ENCODE measurements at places on chromosomes 11 and 22. TPM values are rescaled to one million over a fixed set of nuclear protein-coding genes. Genes with fewer than 3 reads are reported as not detected.

GRCh38 chr22:45657701-45658100 lies 13.9 kb upstream of the ATXN10 start:
- no peak for DNase-seq

DNA sequence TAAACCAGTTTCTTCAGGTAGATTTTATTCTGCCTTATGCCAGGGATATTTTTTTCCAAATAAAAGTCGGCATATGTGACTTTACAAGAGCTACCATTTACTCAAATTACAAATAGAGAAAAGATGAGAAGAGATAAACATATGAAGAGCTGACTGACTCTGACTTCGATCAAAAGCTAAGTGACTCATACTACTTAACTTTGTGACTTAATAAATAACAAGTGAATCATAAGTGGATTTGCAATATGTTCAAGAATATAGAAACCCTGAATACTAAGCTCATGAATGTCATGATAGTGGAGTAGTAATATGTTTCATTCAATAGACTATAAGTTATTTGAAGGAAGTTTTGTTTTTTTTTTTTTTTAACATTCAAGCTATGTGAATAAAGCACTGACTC lies 130.5 kb upstream of the ANO3 start:
- DNase-seq: no peak

GRCh38 chr22:36334081-36334820 lies 53.5 kb downstream of the MYH9 start:
- peak; percentile 47 for DNase-seq

DNA sequence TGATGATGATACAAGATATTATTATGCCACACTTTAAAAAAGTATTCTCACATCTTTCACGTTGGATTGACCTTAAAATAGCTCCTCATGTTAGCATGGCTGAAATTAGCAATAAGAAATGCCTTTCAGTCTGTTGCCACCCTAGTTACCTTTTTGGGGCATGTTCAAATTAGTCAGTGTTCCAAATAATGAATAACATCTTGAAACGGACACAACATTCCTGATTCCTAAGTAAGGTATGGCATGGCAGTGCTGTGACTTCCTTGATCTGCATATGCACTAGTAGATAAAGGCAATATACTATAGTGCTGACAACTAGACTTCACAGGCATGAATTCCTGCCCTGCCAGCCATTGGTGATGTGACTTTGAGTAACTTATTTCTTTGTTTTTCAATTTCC lies 914.5 kb downstream of the METTL15 start:
- no peak for DNase-seq

DNA sequence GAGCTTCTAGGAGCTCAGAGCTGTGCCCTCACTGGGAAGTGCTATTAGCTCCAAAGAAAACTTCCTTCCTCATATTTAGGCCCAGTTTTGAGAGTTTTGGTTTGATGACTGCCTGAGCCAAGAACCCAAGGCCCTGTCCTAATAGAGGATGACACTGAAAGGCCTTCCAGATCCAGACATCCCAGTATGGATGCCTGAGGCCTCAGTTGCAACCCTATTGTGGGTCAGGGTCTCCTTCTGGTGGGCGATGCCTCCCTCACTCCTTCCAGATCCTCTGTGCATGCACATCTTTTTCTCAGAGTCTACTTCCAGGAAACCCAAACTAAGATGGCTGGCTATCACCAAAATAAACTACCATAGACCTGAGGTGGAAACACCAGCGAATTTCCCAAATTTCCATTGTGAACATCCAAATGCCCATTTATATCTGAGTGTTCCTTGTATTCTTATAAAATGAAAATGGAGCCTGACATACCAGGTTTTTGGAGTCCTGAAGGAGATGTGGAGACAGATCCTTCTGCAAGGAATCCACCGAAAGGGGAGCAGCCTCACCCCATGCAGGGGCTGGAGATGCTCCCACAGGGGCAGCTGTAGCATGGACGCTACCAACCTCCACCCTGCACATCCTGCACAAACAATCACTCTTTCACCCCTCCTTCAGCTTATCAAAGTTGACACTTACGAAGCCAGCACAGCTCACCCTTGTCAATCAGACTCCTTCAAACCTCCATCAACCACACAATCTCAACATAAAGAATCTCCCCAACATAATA lies 61.1 kb downstream of the GGTLC2 start:
- DNase-seq: no peak

DNA sequence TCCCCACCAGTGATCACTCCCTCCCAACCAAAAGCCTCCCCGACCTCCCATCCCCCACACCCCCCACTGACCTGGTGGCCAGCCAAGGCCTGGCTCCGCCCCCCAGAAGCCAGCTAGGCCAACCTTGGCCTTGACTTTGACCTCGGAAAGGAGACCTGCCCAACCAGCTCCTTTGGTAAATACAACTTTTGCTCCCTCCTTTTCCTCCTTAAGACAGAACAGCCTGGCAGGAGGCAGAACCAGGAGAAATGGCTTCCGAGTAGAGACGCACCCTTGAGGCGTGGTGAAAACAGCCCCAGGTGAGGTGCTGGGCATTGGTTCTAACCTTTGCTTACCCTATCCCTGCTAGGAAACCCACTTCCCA lies 27.0 kb downstream of the PLEKHA7 start:
- no peak for DNase-seq

DNA sequence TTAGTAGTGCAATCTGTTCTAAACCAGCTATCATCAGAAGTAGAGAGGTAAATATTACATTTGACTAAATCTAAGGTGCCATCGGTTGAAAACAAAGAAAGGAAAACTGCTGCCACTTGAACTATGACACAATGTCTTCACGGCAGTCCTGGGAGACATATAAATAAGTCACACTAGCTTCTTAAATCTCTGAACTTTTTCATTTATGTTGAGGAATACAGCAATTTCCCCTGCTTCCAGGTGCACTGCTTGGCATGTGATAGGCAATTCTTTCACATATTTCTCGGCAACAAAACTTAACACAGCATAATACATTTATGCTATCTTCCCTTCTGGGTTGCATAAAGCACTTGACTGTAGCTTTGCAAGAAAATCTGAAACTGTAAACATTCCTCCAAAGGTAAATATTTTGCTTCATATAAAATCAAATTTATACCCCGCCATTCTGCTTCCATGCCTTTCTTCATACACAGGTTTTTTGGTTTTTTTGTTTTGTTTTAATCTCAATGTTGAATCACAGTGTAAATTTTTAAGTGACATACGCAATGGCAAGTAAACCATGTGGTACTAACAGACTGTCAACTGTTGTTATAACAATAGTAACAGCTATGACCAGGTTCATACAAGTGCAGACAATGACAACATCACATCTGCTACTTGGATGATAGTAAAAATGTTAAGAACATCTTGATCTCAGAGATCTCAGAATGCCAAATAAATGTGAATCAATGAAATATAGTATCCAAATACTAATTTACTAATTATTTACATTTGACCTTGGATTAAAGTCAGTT lies 18.2 kb downstream of the USP28 start:
- DNase-seq: no peak

- no peak for DNase-seq
Measured at GRCh38 chr22:31652088-31652487, 9.9 kb downstream of the PISD start.

GRCh38 chr11:120295099-120295498 lies 30.0 kb upstream of the TLCD5 start:
- no peak for DNase-seq

DNA sequence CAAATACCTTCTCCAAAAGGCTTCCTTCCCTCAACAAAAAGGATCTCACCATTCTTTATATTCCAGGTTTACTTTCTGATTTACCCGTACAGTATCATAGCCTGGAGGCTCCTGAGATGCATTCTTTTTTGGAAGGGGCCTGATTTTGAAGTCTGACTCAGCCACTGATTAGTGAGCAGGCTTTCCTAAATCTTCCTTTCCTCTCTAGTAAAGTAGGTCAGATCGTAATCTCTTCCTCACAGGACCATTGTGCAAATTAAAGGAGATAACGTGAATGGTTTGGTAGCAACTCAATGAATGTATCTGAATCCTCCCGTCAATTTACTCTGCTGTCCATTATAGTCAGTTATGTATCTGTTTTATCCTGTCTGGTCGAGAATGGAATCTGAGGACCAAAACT lies 227.7 kb upstream of the ANO5 start:
- no peak for DNase-seq

DNA sequence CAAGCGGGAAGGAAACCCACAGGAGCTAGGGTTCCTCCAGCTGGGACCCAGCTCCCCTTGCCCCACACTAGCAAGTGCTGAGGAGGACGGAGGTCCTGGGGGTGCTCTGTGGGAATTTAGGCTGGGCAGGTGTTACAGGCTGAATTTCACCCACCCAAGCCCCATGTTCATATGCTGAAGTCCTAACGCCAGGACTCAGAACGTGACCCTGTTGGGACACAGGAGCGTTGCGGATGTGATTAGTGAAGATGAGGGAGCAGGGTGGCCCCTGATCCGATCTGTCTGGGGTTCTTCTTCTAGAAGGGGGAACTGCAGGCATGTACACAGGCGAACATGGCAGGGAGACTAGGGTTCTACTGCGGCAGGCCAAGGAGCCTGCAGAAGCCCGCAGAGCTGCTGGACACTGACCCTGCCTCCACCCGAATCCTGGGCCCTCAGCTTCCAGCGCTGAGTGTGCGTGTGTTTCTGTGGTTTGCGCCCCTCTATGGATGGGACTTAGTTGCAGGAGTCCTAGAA lies 103.4 kb upstream of the FGF3 start:
- no peak for DNase-seq

DNA sequence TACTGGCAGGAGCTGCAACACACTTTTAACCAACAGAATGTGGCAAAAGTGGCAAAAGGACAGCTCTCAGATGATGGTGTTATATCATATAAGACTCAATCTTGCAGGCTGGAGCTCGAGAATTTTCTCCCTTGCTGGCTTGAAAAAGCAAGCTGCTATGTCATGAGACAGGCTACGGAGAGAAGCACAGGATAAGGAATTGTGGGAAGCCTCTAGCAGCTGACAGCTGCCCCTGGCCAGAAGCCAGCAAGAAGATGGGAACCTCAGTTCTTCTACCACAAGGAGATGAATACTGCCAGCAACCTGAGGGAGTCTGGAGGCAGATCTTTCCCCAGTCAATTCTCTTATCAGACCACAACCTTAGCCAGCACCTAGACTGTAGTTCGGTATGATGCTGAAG lies 24.6 kb downstream of the FXYD6 start:
- DNase-seq: peak; percentile 85

- no peak for DNase-seq
Measured at GRCh38 chr11:128804481-128804880, 62.6 kb downstream of the KCNJ1 start.

DNA sequence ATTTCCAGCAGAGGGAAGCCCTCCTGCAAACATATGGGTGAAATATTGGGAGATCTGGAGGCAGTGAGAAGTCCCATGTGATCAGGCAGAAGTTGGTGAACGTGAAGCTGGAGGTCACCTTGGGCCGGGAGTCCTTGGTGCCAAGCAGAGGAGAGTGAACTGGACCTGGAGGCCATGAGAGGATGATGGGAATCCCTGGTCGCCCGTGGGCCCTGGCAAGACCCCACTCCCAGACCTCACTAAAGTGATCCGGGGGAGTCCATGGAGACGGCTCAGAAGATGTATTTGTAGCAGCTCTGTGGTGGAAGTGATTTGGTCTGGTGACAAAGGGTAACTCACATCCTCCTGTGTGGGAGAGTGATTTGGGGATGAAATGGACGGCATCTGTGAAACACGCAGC lies 71.0 kb downstream of the ARHGAP8 start:
- DNase-seq: no peak

The CALCB gene
- 0.66 TPM for total RNA-seq

The AHNAK gene
- total RNA-seq: 378 TPM

The KLHDC7B gene
- total RNA-seq: not detected

The CSF2RB gene
- total RNA-seq: 1.8 TPM

The TMEM80 gene
- 11.8 TPM for total RNA-seq

The OAF gene
- total RNA-seq: 44.2 TPM

The MFNG gene
- 5.2 TPM for total RNA-seq

The SLC25A45 gene
- total RNA-seq: 5.0 TPM
